ENCODE measurements at places on chromosomes 5 and 9.

- no peak for DNase-seq
Observed at GRCh38 chr5:10808347-10809226, 47.6 kb upstream of the DAP start.

GRCh38 chr9:93644397-93645088, 68.2 kb downstream of the PHF2 start:
- no peak for DNase-seq

DNA sequence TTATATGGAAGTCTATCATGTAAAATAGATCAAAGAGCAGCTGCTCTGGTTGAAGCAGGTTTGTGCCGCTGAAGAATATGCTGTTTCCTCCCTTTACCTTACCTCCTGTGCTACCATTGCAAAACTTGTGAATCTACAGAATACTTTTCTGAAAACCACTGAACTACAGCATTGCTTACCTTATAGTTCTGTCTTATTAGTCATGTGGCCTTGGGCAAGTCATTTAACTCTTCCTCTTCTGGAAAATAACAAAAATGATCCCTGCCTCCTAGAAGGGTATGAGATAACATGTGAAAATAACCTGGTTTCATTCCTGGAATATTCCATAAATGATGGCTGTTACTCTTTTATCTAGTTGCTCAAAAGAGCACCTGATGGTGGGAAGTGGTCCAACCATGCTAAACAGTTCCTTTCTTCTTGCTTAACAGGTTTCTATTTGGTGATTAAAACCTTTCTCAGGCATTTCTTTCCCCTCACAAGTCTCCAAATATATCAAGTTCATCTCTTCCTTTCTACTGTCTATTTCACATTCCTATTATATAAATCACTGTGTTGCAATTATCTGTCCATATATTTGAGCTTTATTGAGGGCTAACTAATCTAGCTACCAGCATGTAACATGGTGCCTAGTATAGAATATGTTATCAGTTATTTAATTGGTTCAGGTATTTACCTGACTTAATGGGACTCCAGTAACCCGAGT, 15.0 kb downstream of the TRIM32 start:
- DNase-seq = no peak

DNA sequence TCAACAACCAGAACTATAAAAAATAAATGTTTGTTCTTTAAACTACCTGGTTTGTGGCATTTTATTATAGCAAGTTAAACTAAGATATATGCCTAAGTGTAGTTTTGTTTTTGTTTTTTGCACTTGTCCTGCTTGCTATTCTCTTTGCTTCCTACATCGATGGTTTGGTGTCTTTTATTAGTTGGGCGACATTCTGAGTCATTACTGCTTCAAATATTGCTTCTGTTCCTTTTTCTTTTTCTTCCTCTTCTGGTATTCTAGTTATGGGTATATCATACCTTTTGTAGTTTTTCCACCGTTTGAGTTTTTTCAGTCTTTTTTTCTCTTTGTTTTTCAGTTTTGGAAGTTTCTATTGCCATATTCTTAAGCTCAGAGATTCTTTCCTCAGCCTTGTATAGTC, 86.9 kb downstream of the MACIR start:
- DNase-seq = no peak

DNA sequence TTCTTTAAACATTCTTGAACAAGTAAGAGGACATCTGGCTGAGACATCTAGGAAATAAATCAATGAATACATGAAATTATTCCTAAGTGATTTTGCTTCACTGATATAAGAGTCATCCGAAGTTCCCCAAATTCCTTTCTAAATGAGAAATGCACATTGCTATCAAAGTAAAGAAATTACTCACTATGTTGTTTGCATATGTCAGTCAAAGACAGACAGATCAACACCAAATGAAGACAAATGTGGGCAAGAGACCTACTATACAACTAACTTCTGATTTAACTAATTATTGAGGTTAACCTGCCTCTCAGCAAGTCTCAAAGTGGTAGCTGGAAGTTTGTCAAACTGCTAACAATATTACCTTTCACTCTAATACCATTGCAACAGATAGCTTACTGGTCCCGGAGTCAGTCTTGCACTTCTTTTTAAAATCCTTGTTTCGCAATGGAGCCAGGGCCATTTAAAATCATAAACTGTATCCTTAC, 13.2 kb downstream of the TUT7 start:
- no peak for DNase-seq

GRCh38 chr5:161757223-161757622, 71.7 kb downstream of the GABRA6 start:
- DNase-seq = no peak

- no peak for DNase-seq
Observed at GRCh38 chr9:114413861-114414301, 26.1 kb upstream of the AKNA start.

DNA sequence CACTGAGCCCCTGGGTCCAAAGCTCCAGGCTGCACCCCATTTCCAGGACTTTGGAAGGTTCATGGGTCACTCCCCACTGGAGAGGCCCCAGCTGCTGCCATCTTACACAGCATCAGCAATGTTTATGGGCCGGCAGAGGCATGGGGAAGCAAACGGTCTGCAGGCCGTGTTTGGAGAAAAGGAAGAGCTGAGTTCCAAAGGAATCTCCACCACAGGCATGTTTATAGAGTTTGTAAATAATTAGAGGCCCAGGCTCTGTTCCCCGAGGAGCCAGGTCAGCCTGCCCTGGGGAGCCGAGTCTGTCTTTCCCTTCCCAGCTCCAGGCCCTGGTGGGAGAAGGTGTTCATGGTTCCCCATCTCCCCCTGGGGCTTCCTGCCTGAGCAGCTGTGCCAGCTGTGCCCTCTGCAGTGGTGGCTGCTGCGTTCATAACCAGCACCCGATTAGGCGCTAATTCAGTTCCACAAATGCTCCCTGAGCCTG, 64.8 kb downstream of the COL27A1 start:
- DNase-seq = no peak

DNA sequence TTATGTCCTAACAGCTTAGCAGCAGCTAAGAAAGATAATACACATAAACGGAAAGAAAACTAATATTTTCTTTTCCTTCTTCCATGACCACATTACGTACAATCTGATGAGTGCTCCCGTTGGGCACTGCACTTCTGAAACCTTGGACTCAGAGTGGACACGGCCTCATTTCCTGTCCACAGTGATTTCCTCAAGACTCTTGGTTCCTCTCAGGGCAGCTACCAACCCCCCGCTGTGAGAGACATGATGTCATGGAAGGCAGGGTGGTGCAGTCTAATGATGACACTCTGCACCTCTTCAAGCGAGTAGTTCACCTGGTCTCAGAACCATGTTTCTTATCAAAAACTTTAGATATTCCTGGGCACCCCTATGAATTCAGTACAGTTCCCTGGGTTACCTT, 68.7 kb upstream of the CTSL start:
- no peak for DNase-seq

- DNase-seq = no peak
Observed at GRCh38 chr5:154861946-154862345, 3.5 kb downstream of the CNOT8 start.

All from iPS DF 6.9 (cell line).